GM13977 (cell line): ENCODE measurements at places on chromosomes 6 and 20.

GRCh38 chr6:106773996-106774629 lies 144.7 kb downstream of the QRSL1 start:
- no peak for DNase-seq

DNA sequence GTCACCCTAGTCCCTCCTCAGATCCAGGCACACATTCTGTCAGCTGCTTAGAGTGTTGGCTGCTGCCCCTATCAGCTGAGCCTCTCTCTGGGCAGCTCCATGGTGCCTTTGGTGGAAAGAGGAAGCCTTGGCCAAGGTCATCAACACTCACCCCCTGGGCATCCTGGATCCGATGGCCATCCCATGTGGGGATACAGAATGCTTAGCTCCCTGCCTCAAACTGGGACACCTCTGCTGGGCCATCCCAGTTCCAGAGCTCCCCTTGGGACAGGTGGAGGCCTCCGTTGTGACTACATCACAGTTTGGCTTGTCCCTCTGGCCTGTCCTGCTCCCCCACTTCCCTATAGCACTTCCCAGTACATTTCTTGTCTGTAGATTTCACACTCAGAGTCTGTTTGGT lies 45.6 kb downstream of the TOX2 start:
- no peak for DNase-seq

DNA sequence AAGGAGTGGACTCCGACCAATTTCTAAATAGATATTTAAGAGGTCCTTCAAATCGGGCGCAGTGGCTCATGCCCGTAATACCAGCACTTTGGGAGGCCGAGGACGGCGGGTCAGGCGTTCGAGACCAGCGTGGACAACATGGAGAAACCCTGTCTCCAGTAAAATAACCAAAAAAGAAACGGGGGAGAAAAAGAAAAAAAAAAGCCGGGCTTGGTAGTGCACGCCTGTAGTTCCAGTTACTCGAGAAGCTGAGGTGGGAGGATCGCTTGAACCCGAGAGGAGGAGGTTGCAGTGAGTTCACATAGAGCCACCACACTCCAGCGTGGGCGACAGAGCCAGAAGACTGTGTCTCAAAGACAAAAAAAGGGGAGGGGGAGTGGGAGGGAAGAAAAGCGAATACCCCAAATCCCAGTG lies 53.3 kb upstream of the HFE start:
- DNase-seq, result no peak

- DNase-seq, result no peak
These were observed 3.3 kb upstream of the COL11A2 start for GRCh38 chr6:33195304-33196165.
